Umbilical cord (tissue), 2 donors: ENCODE measurements at places on chromosomes 6 and 20.
A peak's percentile ranks its signal among the peaks of the same experiment; 100 is the strongest.

GRCh38 chr20:25508083-25508770 lies 77.1 kb downstream of the NINL start:
- peak; percentile 75 for DNase-seq

- no peak for DNase-seq
Measured at GRCh38 chr6:136921381-136921935, 643 bp upstream of the SLC35D3 start.

- DNase-seq: peak; percentile 71
Measured at GRCh38 chr6:163764565-163764964, 350.0 kb downstream of the QKI start.

GRCh38 chr6:7367408-7367807 lies 22.1 kb downstream of the CAGE1 start:
- no peak for DNase-seq

DNA sequence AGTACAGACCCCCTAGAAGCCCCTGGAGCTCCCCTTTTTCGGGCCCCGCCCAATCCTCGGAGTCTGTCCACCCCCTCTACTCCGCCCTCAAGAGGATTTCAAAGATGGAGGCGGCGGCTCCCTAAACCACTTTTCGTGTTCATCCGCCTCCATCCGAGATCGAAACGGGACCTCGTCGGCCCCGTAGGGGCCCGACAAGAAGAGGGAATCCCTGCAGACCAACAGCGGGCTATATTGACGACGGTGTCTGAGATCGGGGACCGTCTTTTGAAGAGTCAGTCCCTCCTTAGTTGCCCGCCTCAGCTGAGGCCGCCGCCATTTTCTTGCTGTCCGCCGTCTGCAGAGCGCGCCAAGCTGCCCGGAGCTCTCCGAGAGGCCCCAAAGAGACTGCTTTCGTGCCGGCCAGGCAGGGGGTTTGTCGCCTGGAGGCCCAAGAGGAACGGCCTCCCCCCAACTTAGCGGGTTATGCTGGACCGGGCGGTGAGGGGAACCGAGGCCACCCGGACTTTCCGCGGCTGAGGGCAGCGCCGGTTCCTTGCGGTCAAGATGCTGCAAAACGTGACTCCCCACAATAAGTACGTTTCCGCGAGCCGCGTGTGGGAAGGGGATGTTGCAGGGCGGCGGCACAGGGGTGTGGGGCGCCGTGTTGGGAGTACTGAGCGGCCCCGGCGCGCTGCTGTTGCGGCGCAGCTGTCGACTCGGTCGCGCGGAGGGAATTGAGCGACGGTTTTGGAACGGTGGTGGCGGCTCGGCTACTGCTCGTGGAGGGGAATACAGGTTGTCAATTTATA lies 4.2 kb downstream of the BRD2 start:
- DNase-seq: no peak

- DNase-seq: no peak
Measured at GRCh38 chr6:34144581-34145160, 1.2 kb downstream of the GRM4 start.

DNA sequence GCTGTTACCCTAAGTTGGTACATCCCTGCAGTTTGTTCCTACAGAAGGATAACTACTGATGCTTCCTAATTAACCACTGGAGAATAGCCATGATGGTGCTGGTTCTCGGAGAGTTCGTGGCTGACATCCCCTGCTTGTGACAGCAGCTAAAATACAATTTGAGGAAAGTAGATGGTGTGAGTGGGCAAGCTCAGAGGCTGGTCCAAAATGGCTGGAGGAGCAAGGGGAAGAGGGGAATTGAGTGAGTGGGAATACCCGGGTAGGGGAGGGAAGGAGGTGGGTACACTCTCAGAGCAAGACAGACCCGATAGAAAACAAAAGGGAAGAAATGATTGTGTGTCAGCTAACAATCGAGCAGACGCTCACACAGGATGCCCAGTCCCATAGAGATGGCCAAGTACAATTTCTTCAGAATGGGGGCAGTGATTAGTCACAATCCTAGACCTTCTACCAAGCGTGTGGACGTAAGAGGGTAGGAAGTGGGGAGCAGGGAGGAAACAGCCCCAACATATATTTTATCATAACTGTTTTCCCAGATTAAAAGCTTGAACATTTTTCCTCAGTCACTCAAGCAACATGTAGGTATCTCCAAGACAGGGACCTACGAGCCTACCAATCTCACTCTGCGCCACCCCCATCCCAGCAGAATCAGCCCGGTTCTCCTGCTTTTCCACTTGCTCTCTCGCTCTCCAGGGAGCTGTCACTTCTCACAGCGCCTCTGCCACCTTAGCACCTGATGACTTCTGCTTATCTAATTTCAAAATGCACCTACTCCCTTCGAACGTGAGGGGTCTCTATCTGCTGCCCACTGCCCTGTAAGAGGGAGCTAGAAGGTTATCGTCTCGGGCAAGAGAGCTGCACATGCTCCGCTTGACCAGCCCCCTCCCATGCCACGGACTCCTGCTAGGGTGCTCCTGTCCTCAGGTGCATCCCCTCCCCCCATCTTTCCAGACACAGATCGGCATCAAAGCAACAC lies 26.2 kb downstream of the RIPOR2 start:
- no peak for DNase-seq

GRCh38 chr6:168473197-168473596 lies 32.2 kb downstream of the SMOC2 start:
- DNase-seq: no peak

- DNase-seq: peak; percentile 93
Measured at GRCh38 chr20:25195014-25195961, at the start of gene ENTPD6. Gene ENTPD6, plus strand, starts transcription at chr20:25195712. Its CDS starts 10,825 bp downstream, at chr20:25206537.

DNA sequence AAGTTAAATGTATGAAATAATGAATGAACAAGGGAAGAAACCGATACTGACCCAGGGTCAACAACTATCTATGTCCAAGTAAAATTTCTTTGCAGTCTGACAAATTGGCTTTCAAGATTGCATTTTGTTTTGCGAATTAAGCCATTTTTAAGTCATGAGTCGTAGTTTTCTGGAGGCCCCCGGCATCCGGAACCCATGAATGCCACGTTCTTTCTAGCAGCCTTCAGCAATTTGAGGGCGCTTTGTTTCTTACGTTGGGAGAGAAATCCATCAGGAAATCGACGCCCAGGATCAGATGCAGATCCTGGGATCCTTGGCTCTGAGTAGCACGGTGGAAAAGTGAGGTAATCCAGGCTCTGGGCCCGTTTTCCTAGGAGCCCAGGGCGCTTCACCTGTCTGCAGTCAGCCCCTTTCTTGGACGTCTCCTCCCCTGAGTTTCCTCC lies 309 bp upstream of the ABRACL start:
- DNase-seq: no peak

GRCh38 chr20:34473262-34473883 lies 42.8 kb upstream of the DYNLRB1 start:
- peak; percentile 32 for DNase-seq

DNA sequence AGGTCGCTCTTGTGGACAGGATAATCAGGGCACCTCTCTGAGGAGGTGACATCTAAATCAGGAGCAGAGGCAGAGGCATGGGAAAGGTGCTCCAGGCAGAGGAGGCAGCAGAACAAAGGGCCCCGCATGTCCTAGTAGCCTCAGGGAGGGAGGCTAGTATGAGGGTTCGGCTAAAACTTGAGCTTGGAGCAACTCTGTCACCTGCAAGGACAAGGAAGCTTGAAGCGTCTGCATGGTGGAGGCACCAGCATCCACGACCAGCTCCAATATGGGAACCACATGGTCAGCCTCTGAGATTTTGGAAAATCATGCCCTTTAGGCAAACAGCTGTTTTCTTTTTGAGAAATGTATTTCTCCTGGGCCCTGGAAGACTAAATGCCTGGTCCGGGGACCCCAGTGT lies 13.0 kb upstream of the MPC1 start:
- no peak for DNase-seq

- no peak for DNase-seq
Measured at GRCh38 chr20:61052776-61053442, 199.2 kb upstream of the CDH4 start.

DNA sequence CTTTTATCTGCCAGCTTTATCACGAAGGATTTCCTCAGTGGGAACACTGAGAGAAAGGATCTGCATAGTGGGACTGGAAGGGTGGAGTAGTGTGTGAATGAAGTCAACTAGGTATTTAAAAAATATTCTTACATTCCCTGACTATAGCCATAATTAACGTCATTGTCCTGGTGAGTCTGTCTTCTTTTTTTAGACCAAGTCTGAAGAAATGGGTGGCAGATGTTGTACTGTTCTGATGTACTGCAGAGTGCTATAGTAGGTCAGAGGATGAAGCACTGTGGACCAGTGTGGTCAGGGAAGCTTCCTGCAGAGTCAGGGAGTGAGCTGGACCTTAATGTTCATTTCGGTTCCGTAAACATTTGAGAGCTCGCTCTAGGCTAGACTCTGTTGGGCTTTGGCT lies 11.9 kb downstream of the TULP4 start:
- no peak for DNase-seq

- no peak for DNase-seq
Measured at GRCh38 chr6:130063806-130064205, 45.4 kb downstream of the L3MBTL3 start.

DNA sequence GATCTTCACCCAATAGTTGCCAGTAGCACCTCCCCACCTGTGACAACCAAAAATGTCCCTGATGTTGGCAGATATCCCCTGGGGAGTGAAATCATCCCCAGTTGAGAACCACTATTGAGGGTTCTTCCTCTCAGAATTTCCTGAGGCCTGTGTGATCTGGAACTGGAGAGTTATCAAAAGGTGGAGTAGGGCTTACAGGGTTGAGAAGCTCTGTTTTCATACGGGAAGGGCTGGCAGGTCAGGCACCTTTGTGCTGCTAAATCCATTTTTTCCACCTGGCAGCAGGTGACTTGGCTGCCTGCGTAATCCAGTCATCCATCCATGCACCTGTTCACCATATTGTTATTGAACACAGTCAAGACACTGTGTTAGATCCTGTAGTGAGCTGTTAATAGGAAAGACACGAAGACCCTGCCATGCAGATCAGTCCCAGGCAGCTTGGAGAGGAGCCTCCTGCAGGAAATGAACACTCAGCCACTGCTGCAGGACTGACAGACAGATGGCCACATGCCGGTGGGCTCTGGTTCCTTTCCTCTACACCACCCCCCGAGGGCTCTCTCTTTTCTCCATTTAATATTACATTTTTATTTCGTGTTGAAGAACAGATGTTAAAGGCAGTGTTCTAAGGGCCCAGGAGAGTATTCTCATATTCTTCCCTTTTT lies 5.4 kb downstream of the DUSP22 start:
- DNase-seq: no peak

- DNase-seq: no peak
Measured at GRCh38 chr6:152218887-152219286, 411.4 kb downstream of the ESR1 start.
